ENCODE measurements at places on chromosomes 5 and 9.

DNA sequence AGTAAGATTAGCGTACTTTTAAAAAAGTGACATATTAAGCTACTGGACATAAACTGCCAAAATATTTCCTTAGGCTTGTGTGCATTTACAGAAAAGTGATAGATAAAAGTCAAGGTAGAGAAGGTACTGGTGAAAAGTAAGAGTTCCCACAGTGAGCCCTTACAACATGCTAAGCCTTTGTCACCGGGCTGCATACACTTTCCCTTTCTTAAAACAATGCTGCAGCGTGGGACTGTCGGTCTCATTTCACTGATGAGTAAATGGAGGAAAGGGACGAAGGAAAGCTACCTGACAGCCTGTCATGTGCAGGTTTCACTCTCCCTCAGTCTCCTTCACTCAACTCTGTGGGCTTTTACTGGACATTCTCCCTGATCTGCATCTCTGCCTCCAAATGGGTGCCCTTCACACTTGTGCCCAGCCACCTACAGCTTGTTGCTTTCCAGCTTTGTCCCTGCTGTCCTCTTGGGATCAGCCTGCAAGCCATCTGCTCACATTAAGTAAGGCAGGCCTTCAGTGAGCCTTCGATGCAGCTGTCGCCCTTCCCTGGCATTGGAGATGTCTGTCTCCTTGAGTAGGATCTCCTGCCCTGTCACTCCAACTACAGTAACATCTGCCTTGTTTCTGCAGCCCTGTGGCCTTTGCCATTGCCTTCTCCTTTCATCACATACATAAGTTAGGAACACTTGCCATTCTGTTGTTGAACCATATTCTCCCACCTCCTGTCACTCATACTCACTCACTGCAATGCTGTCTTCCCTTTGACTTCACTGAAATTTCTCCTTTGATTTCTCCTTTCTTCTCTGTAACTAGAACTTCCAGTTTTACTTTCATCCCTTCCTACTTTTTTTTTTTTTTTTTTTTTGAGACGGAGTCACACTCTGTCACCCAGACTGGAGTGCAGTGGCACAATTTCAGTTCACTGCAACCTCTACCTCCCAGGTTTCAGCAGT is 9.3 kb upstream of the ROPN1L start:
- DNase-seq, result peak; percentile 37

DNA sequence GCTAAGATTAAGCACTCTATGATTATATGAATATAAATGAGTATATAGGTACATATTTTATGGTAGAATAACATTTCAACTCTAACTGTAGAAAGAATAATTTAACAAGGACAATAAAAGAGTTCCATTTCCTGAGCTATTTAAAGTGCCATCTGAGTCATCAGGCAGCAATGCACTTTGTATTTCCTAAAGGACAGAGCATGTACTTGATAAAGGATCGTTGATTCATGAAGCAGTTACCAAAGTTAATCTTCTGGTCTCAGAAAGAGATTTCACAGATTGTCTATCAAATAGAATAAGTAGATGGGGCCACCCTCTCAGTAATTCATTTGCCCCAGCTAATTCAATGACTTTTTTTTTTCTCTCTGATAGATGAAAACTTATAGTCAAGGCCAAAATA is 747.8 kb downstream of the CDH18 start:
- DNase-seq, result no peak

- no peak for DNase-seq
These were observed 87.1 kb downstream of the CEMIP2 start for GRCh38 chr9:71681104-71681707.

GRCh38 chr9:34603610-34604231 is 8.2 kb downstream of the RPP25L start:
- DNase-seq, result peak; percentile 93

- no peak for DNase-seq
These were observed 28.2 kb downstream of the HTR4 start for GRCh38 chr5:148626081-148626613.

DNA sequence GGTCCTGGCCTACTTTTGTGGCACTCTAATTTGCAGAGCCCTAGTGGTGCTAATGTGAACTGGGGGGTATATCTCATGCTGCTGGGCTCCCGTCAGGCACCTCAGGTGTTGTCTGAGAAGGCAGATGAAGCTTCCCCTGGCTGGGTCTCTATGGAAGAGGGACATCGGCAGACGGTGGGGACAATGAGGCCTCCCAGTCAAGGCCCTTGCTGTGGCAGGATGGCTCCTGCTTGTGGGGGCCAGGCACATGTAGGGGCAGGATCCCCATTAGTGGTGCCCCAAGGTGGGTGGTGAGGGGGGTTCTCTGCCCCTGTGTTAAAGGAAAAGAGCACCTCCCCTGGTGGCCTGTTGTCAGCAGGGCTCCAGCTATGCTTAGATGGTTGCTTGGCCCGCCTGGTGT is 192.8 kb upstream of the S1PR3 start:
- no peak for DNase-seq

- DNase-seq, result no peak
These were observed 51.3 kb upstream of the SLC30A5 start for GRCh38 chr5:69042500-69042899.

DNA sequence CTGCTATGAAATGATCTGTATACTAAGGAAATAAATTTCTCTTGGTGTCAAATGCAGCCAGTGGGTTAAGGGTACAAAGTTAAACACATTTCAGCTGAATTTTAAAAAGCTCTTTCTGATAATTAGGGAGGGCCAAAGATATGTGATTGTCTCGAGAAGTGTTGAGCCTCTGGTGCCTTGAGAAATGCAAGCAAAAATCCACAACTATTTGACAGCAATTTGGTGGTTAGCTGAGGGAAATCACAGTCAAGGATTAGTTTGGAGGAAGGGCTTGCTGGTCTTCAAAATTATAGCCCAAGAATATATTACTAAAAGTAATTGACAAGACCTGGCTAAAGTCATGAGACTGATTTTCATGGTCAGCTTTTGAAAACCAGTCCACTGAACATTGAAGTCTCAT is 255.7 kb upstream of the PPP1R2B start:
- no peak for DNase-seq

GRCh38 chr5:74541381-74541781 is 99.1 kb downstream of the ENC1 start:
- DNase-seq, result no peak

- DNase-seq, result no peak
These were observed 8.5 kb downstream of the OSTF1 start for GRCh38 chr9:75096796-75097195.

DNA sequence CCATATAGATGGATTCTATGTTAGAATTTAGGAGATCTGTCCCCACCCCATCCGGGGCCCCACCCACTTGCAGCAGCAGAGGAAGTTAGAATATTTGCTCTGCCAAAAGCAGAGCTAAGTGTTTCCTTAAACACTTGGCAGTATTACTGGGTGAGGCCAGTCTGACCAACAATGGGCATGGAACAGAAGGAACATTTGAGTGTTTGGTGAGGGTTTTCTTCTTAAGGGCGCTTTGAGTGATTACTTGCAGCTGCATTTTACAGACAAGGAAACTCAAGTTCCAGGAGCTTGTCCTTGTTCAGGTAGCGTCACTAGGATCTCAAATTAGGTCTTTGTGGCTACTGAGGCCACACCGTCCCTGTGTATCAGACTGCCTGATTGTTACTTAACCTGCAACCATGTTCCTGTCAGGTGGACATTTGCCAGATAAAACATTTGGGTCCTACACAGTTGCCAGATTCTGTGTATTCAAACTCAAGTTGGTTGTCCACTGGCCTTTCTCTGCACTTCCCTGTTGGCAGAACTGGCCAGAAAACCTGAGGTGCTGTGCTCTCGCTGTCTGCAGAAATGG is 59.3 kb downstream of the SLC46A2 start:
- no peak for DNase-seq

- DNase-seq, result no peak
These were observed 186.5 kb downstream of the ERCC6L2 start for GRCh38 chr9:96062031-96062430.
